Stimulated activated CD8-positive, alpha-beta memory T cell treated with anti-CD3 and anti-CD28 coated beads, Interleukin-15, amount 100 ng/mL, for 4 hours (primary cell): ENCODE measurements at places on chromosomes 1 and 21.
A peak's percentile ranks its signal among the peaks of the same experiment; 100 is the strongest.

DNA sequence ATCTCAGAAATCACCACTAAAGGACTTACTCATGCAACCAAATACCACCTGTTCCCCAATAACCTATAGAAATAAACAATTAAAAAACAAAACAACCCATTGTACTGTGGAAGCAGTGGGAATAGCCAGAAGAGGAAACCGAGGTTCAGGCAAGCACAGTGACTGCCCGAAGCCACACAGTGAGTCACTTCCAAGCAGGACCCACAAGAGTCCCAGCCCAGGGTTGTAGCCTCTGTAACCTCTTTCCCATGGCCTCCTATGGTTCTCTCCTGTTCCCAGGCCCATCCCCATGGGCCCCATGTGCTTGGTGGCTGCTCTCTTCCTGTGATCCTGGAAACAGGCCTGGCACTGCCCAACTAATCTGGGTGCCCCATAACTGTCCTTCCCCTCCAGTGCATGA is 29.0 kb upstream of the HTR1D start:
- DNase-seq: no peak

DNA sequence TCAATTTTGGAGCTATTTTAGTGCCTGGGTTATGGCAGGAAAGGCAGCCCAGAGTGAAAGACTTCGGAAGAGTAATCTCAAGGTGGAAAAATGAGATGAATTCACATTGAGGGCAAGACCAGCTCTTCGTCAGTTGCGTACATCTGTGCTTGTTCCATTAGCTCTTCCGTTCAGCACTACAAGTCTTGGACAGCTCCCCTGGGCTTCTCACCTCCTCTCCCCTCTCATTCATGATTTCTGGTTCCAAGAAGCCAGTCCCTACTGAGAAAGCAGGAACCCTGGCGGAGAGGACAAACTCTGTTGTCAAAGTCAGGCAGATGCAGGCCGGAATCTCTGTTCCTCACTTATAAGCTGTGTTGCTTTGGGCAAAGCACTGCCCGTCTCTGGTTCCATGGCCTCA is 76.5 kb downstream of the ACTL8 start:
- DNase-seq: no peak

DNA sequence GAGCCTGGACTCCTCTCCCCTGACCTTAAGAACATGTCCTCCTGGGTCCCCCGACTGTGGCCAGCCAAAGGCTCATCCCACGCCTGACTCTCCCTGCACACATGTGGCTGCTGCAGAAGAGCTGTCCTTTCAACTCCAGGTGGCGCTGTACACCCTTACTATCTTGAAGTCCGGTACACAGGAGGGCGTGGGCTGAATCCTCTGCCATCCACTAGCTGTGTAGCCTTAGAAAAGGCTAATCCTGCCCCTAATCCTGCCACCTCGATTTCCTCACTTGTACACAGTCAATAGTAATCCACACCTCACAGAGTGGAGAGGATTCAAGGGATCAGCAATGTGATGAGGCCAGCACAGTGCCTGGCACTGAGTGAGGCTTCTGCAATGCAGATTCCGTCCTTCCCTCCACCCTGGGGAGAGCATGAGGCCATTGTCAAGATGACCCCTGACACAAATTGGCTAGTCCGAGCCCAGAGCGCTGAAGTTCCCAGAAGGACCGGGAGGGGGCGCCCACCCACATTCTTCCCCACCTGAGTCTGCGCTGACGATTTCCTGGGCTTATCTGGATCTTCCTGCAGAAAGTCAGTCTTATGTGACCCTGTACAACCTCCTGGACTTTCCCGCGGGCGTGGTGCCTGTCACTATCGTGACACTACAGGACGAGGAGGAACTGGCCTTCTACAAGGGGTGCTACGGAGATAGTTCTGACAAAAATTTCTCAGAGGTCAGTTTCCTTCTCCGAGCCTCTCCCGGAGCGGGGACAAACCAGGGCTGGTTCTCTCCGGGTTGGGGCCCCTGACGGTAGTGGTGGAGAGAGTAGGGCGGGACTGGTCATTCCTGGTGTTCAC is 47.1 kb upstream of the DMBX1 start:
- DNase-seq: peak; percentile 44

GRCh38 chr1:1406101-1406820 is 832 bp downstream of the MRPL20 start:
- DNase-seq: no peak

DNA sequence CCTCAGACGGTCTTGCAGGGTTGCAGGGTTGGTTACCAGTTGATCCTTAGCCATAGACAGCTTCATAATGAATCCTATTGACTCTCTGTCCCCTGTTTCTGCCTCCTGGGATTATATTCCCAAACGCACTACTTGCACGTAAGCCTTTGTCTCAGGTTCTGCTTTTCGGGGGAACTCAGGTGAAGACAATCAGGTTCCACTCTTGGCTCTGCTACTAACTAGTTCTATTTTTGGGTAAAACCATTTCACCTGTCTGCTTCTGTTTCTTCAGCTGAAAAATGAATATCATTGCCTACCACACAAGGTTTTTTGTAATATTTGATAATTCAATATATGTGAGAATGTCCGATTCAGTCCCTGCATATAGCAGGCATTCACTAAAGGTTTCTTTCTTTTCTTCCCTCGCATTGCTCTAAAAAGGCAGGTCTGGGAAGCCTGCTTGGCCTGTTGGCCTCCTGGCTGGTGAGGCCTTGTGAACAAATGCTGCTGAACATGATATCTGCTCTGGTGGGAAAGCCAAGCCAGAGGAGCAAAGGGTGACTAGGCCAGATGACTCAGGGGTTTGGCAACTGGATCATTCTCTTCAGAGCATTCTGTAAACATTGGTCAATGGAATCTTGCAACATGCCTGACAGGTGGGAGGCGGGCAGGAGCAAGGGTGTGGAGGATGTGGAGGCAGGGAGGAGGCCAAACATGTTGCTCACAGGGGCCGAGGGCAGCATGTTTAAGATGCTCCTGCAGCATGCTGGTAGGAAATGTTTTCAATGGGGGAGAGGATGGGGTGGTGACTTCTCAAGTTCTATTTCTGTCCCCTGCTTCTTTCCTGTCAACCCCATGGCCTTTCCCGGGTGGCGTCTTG is 23.8 kb downstream of the IER5 start:
- DNase-seq: no peak

DNA sequence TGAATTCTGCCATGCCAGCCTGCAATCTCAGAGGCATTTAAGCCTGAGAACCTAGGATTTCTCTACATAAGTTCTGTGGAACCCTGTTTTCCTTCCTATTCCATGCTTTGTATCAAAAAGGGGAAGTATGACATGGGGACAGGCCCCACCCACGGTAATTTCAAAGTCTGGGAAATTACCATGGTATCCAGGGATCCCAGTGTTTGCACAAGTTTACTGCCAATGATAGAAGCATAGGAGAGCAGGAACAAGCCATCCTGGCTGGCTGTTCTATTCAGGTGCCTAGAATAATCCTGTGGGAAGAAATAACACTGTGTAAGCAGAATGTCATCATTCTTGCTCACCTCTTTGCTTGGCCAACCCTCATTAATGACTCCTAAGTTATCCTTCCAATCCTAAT is 53.8 kb upstream of the ATP1B1 start:
- no peak for DNase-seq

DNA sequence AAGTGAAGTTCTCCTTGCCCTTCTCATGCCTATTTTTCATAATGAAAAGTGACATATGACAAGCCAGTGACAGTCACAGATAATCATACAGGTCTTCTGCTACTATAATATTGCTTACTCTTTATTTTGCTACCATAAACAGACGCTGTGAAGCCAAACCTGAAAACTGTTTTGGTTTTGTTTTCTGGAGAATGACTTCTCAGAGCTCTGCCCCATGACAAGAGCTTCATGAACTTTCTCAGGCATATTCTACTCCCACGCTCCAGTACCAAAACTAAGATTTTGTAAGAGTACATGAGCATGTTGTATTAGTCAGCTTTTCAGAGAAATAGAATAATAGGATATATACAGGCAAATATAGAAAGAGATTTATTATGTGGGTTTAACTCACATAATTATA is 64.3 kb upstream of the VTCN1 start:
- DNase-seq: no peak

DNA sequence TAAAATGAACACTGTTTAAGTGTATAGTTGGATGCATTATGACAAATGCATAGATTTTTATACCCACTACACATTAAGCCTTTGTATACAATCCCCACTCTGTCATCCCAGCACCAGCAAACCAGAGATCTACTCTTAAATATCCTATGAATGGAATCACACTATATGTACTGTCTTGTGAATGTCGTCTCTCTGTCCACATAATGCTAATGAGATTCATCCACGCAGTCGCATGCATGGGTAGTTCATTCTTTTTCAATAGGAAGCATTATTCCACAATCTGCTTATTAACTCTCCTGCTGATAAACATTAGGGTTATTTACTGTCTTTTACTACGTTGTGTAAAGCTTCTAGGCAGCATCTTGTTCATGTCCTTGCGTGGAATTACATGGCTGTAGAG is 892.3 kb downstream of the LTN1 start:
- no peak for DNase-seq

- no peak for DNase-seq
Measured at GRCh38 chr1:95366498-95366897, 132.5 kb downstream of the RWDD3 start.

DNA sequence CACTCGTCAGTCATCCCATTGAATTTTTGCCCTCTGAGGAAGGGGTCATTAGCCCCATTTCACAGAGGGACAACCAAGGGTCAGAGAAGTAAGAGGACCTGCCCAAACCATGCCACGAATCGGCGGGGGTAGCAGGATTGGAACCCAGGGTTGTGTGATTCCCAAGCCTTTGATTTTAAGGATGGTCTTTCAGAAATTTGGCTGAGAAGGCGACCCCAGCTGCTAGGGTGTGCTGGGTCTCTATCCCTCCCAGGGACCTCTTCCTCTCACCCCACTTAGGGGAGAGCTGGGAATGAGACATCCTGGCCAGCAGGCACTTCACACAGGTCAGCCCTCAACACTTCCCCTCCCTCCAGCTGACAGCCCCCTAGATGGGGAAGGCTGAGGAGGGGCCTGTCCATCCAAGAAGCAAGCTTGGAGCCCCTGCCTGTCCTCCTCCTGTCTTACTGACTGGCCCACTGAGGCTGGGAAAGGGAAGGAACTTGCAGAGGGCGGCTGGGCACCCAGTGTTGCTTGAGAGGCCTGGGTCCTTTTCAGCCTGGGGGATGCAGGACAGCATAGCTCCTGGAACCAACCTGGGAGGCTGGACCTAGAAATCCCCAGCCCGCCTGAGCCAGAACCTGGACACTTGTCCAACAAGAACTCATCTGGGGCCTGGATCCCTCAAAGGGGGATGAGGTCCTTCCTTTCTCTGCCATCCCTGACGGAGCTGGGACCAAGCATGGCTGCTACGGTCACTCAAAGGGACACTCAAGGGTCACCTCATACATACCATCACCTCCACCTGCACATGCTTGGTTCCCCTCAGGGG is 1.7 kb downstream of the SDC3 start:
- no peak for DNase-seq

DNA sequence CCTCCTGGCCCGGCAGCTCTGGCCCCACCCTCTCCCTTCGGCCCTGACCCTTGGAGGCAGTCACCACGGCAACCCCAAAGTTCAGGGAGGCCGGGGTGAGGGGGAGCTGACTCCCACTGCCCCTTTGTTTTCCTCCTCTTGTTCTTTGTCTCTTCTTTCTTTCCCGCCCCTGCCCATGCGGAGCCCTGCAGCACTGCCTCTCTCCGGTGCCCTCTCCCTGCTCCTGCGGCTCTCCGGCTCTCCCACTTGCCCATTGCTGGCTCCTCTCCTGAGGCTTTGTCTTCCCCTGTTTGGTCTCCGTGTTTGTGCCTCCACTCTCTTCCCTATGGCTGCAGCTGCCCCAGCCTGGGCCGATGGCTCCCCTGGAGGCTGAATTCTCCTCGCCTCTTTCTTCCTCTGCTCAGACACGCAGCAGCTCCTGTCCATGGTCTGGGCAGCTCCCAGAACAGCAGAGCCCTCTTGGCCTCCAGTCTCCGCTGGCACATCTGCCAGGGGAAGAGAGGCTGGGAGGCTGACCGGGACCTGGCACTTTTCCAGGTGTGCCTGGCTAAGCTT is 5.8 kb downstream of the CELSR2 start:
- DNase-seq: no peak

GRCh38 chr1:223231011-223231572 is 88.0 kb upstream of the TLR5 start:
- DNase-seq: no peak

DNA sequence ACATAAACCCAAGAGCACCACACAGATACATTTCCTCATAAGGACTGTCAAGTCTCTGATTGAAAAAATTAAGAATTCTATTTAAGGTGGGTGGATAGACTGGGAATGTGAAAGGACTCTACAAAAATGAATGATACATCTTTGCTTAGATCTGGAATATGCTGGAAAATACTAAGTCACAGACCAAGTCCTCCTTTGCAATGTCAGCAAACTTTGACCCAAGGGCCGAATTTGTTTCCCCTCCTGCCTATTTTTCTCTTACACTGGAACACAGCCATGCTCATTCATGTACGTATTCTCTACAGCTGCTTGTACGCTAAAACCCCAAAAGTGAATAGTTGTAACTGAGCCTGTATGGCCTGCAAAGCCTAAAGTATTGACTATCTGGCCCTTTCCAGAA is 180.7 kb downstream of the ADSS2 start:
- no peak for DNase-seq

GRCh38 chr1:52112489-52112888 is 29.4 kb upstream of the ZFYVE9 start:
- DNase-seq: no peak

GRCh38 chr1:202599669-202600431 is 110.4 kb downstream of the SYT2 start:
- DNase-seq: no peak

- no peak for DNase-seq
Measured at GRCh38 chr1:29682171-29682918, 446.0 kb downstream of the PTPRU start.

DNA sequence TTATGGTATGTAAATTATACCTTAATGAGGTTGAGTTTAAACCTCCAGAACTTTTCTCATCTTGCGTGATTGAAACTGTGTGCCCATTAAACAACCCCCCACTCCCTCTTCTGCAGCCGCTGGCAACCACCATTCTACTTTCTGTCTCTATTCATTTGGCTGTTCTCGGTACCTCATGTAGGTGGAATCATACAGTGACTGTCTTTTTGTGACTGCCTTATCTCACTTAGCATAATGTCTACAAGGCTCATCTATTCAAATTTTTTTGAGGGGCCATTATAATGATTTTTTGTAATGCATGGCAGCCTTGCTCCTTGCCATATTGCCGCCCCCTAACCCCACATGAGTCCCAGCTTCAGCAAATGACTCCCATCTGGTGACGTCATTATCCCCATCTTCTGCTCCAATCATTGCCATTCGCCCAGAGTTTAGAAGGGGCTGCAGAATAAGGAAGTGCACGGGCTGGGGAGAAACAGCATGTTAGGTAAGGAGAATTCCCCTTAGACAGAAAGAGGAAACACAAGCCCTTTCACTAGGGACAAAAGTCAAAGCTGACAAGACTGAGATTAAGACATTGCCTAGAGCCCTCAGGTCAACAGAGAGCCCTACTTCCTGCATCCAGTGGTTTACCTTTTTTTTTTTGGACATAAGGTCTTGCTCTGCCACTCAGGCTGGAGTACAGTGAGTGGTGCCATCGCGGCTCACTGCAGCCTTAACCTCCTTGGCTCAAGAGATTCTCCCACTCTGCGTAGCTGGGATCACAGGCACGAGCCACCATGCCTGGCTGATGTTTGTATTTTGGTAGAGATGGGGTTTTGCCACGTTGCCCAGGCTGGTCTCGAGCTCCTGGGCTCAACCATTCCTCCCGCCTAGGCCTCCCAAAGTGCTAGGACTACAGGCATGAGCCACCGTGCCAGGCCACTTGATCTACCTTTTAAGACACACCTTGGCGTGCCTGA is 78.4 kb upstream of the ERRFI1 start:
- DNase-seq: no peak
